Activated CD4-positive, CD25-positive, alpha-beta regulatory T cell treated with anti-CD3 and anti-CD28 coated beads, Interleukin-2, amount 50 U/mL, for 24 hours (primary cell): ENCODE measurements at places on chromosomes 6 and 20.

GRCh38 chr20:18665135-18665534 lies 77.3 kb downstream of the DTD1 start:
- ATAC-seq, result no peak

GRCh38 chr6:11367638-11368199 lies 135.3 kb upstream of the NEDD9 start:
- no peak for ATAC-seq

DNA sequence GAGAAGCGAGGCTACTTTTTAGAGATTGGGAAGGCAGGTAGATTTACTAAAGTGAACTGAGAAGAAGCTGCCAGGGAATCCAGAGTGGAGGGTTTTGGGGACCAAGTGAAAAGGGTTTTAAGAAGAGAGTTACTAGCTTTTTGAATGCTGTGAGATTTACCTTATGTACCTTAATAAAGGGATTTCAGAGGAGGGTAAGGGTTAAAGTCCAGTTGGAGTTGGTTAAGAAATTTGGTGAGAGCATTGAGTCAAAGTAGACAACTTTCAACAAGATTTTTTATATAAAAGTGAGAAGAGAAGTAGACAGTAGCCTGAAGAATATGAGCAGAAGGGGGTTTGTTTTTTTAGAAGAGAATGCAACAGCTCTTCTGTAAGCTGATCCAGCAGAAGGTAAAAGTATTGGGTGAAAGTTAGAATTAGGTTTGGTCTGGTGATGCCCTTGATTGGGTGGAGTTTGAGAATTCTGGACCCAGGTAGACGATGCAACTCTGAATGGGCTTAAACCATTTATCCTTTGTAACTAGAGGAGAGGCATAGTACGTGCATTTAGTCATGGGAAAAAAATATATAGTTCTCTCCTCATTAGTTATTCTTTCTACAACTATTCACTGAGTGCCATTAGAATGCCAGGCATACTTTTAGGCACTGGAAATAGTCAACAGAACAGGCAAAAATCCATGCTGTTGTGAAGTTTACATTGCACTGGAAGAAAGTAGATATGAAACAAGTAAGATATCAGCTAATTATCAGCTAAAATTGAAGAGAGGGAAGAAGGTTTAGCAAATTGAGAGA lies 44.8 kb downstream of the ATRN start:
- no peak for ATAC-seq

GRCh38 chr6:70956451-70957283 lies at the start of gene B3GAT2:
Gene B3GAT2 (minus strand): TSS chr6:70957060. CDS start chr6:70956429, 631 bp downstream.
- ATAC-seq, result peak; percentile 5

- peak; percentile 33 for ATAC-seq
Observed at GRCh38 chr20:48827855-48828733, at the start of gene PREX1. Gene PREX1 (minus strand): TSS chr20:48827999. CDS start chr20:48827860, 139 bp downstream.

DNA sequence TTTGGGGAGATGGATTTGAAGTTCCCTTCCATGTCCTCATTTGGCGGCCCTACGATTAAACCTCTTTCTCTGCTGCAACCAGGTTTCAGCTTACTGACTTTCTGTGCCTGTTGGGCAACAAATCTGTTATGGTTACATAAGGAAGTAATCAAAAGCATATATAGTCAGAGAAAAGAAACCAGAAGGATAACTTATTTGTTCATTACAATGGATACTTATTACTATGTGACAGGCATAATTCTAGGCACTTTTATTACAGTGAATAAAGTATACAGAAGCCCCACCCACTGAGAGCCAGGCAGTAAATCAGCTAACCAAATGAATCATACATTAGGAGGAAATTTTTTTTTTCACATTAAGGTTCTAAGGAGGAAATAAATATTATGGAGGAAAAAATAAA lies 9.6 kb upstream of the TRIM31 start:
- no peak for ATAC-seq

- ATAC-seq, result no peak
Observed at GRCh38 chr6:2820415-2820814, 21.2 kb downstream of the SERPINB1 start.
